Stimulated activated CD8-positive, alpha-beta memory T cell treated with anti-CD3 and anti-CD28 coated beads, Interleukin-7, amount 100 ng/mL, for 48 hours (primary cell): ENCODE measurements at places on chromosomes 4 and X.
A peak's percentile ranks its signal among the peaks of the same experiment; 100 is the strongest.

GRCh38 chrX:119247702-119248101 lies 11.6 kb downstream of the PGRMC1 start:
- DNase-seq = no peak

DNA sequence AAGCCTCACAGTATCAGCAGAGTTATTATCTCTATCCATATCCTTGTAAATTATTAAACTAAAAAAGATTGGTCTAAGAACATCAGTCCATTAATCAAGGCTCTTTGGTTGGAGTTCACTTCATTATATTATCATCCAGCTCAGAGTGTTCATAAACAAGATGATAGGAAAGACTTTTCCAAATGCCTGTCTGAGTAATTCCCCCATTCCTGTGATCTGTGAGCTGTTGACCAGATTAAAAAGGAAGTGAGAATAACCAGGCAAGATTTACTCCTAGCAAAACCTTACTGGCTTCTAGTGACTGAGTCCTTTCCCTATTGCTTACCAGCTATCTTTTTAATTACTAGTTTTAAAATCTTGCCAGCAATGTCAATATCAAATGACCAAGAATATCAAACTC lies 14.9 kb downstream of the PKD2 start:
- DNase-seq = no peak

DNA sequence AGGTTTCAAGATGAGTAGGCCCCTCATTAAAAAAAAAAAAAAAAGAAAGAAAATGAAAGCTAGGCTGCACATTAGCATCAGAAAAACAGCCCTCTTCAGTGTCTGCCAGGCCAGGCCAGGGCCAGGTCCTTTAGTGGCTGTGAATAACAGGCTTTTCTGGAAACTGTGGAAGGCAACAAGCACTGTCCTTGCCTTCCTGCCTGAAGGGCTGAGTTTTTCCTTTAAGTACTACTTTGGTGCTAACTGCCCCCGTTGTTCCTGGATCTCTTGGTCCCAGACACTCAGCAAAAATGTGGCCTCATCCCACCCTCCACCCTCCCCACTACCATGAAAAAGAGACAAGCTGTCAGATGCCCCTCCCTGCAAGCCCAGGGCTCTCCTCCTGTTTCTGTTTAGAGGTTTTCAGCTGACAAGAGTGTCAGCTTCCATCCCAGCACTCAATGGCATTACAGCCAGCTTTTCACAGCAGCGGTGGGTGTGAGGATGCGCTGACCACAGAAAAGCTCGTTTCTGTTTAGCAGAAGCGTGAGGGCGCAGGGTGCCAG lies 174.2 kb downstream of the NHS start:
- DNase-seq = no peak

DNA sequence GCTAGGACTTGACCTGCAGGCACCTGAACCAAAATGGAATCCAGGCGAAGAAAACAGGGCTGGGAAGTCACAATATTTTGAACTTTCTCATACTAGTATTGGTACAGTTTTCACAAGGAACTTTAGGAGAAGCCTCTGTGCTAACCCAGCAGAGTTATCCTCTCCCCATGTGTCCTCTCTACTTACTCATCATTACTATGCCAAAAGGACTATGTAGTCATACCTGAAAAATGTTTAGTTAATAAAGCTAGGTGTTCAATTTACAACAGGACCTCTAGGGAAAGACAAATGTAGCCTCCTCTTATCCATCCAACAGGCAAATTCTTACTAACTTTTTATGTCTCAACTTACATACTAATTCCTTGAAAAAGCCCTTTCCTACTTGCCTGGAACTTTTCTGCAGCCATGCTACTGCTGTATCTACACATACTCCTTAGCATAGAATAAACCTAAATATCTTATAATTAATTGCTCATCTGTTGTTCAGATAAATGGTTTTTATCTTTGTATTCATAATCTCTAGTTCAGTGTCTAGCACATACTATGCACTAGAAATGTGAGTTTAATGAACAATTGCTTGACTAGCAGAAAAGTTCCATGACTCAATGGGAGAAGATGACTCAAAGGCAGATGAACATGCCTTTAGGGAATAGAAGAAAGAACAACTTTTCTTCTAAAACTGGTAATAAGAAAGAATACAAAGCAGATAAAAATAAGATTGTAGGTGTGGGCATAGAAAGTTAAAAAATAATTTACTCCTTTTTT lies 215.5 kb upstream of the VEGFC start:
- no peak for DNase-seq

GRCh38 chr4:2222838-2223237 lies 19.1 kb downstream of the HAUS3 start:
- no peak for DNase-seq

GRCh38 chrX:129987871-129988270 lies 5.4 kb downstream of the BCORL1 start:
- DNase-seq = no peak

DNA sequence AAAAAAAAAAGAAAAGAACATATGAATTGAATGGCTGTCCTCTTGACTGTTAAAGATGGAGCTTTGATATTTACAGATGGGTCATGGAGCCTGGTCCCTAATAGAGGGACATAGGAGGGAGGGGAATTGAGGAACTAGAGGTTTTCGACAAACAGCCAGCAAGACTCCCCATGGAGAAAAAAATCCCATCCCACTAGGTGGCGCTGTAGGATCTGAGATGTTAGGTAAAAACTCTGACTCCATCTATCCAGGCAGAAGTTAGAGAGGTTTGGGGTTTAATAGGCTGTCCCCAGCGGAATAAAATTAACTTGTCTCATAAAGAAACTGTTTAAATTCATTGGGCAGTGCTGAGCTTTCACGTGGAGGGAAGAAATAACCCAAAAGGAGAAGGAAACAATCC lies 45.9 kb downstream of the HMGB2 start:
- DNase-seq = peak; percentile 6

DNA sequence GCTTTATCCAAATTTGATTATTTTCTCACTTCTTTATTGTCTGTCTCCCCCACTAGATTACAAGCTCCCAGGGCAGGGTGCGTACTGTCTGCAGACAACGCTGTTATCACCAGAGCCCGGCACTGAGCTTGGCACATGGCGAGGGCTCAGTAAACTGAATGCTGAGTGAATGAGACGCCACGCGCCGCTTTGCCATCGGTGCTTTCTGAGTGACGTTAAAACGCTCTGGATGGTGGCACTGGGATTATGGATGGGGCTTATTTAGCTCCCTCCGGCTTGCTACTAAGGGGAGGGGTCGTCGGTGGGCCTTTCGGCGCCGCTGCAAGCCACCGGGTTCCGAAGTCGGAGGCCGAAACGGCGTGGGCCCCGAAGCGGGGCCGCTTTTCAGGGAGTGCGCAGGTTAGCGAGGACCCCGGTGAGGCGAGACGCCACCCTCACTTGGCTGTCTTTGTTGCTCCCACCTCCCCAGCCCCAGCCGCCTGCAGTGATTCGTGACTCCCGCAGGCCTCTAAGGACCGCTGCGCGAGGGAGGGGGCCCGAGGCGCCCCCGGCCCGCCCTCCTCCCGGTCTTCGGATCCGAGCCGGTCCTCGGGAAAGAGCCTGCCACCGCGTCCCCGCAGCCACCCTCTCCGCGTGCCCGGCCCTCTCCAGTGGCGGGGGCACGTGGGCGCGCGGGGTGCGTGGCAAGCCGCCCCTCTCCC lies 569 bp upstream of the FHL1 start:
- no peak for DNase-seq
